ENCODE measurements at places on chromosomes 4 and X.

DNA sequence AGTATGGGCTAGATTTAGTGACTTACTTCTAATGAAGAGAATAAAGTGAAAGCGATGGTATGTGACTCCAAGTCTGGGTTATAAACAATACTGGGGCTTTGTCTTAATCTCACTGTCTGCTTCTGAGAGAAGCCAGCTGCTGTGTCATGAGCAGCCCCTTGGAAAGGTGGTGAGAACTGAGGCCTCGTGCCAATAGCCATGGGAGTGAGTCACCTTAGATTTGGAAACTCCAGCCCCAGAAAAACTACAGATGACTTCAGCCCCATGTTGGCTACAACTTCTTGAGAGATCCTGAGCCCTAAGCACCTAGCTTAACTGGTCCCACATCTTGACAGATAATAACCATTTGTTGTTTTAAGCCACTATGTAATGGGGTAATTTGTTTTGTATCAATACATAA is 77.6 kb downstream of the CWH43 start:
- no peak for DNase-seq

DNA sequence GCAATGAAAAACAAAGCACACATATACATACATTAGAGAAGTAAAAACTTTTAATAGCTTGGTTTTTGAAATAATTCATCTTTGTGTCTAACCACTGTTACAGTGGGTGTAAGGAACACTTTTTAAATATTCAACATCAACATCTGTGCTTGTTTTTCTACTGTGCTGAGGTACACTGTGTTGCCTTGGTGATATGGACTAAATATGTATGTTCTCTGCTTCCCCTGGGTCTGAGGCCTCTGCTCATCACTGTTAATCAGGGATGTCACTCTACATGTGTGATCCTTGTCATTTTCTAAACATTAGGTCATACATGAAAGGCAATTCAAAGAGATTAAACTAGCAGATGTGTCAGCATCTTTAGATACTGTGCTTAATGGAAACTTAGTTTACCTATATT is 10.9 kb downstream of the MCTS1 start:
- DNase-seq, result no peak

- DNase-seq, result no peak
Observed at GRCh38 chrX:123590842-123591486, 141.9 kb downstream of the THOC2 start.

- peak; percentile 28 for DNase-seq
Observed at GRCh38 chr4:143514497-143514896, 995 bp downstream of the SMARCA5 start.

GRCh38 chr4:88706574-88706973 is 8.9 kb upstream of the NAP1L5 start:
- no peak for DNase-seq

DNA sequence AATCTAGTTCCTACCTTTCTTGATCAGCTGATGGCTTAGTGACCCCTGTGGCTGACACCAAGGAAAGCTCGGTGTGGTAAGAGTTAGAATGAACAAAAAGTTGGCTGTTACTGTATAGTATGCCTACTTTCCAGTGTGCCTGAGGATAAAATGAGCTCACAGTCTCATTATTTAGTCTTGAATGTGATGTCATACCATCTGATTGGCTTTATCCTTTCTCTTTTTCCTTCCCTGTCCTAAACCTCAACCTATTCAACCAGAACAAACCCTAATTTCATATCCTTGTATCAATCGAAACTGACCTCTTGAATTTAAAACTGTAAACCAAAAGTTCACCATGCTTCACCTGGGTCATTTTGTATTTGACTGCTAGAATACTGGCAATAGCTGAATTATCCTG is 156.4 kb downstream of the PPARGC1A start:
- DNase-seq, result no peak

DNA sequence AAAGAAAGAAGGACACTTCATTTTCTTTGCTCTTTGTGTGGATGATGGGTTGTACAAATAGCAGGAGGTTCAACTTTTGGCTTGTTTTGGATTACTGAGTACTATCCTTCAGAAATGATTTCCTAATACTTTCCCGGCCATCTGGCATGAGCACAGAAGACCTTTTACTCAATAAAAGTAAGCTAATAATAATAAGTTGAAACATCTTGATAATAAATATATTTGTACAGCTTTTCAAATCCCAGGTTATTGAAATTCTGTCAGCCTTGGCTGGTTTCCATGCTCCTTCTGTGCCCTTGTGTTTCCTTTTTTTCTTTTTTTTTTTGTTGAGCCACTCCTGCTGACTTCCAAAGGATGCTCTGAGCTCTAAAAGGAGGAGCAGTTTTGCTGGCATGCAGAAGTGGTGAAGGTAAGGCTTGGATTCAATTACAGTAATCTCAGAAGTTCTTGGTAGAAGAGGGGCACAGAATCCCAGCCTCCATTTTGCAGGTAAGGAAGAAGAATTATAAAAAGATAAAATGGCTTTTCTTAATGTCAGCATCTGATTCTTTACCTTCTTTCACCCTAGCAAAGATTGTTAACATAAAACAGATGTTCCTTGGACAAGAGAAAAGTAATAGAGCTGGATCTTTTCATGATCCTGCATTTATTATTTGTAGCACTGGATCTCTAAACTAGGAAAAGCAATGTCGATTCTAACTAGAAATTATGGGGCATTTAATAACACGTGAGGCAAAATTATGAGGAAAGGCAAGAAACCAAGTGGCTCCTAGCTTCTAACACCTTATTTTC is 31.9 kb downstream of the REPS2 start:
- DNase-seq, result no peak

- DNase-seq, result no peak
Observed at GRCh38 chr4:88753658-88754571, 56.3 kb upstream of the NAP1L5 start.

GRCh38 chrX:68433981-68434299 is 645 bp upstream of the OPHN1 start:
- no peak for DNase-seq

DNA sequence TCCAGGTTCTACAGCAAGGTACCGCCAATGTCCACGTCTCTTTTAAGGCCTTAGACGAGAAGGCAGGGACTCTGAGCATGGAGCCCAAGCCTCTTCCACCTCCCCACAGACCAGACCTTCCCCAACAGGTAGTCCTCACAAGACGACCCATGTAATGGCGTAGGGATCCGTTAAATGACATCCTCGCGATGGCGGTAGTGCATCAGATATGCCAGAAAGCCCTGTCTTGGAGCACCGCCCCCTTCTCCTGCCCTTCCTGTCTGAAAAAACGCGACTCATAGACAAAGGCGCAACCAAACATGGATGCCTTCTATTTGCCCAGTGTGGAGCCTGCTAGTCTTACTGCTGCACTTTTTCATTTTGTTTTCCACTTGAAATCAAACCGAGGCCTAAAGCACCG is 185.4 kb downstream of the OR13H1 start:
- no peak for DNase-seq

DNA sequence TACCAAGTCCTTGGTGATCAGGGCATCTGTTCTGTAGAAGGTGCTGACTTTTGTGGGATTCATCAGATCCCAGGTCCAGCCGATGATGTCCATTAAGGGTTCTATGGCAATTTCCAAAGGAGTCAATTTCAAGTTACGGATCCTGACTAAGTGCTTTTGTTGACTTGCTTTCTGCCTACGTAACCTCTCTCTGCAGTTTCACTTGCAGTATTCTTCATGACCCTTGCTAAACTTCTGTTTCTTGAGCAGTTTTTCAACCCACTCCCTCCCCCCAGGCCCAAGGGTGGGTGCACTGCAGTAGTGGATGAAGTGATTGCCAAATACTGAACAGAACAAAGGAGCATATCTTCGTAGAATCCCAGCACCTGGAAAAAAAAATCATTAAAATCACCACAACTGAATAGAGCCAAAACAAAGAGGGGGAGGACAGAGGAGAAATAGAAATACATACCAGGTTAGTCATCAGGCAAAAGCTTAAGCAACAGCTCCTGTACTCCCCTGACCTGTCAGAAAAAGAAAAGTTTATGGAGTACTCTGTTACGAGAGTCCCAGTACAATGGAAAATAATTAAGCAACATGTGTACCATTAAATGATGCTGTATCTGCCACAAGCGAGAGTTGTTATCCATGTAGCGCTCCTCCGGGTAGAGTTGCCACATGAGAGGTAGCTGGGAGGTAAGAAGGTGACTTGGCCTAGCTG is 5.8 kb downstream of the CMC4 start:
- no peak for DNase-seq

DNA sequence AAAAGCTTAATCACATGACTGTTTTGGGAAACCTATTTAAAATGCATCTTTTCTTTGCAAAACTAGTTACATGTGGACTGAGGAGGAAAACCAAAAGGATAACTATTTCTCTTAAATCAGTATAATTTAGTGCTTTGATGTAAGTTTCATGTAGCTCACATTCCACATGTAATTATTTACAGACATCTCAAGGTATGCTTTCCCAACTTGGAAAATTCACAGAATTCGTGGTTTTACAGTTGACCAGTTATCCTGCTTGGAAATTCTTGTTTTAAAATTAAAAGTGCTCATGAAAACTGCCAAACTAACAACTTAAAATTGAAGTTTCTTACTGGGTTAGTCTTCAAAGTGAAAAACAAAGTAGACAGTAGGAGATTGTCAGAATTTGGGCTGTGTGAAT is 52.4 kb downstream of the EDNRA start:
- no peak for DNase-seq

DNA sequence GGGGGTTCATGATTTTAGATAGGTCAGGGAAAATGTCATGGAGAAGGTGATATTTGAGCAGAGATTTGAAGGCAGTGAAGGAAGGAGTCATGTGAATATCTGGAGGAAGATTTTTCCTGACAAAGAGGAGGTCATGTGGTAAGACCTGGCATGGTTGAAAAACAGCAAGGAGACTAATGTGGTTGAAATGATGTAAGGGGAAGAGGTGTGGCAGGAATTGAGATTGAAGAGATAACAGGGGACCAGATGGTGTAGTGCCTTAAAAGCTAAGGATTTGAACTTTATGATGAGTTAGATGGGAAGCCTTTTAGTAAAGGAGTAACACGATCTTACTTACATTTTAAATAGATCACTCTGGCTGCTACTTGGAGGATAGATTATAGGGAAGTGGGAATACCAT is 210.9 kb downstream of the RTL9 start:
- no peak for DNase-seq

- DNase-seq, result no peak
Observed at GRCh38 chr4:144647590-144647989, 1.6 kb downstream of the HHIP start.

GRCh38 chr4:56321251-56321650 is 66.0 kb downstream of the AASDH start:
- DNase-seq, result no peak

GRCh38 chr4:11623726-11624037 is 195.0 kb upstream of the HS3ST1 start:
- no peak for DNase-seq

- no peak for DNase-seq
Observed at GRCh38 chr4:168693750-168694490, 197.1 kb downstream of the PALLD start.

DNA sequence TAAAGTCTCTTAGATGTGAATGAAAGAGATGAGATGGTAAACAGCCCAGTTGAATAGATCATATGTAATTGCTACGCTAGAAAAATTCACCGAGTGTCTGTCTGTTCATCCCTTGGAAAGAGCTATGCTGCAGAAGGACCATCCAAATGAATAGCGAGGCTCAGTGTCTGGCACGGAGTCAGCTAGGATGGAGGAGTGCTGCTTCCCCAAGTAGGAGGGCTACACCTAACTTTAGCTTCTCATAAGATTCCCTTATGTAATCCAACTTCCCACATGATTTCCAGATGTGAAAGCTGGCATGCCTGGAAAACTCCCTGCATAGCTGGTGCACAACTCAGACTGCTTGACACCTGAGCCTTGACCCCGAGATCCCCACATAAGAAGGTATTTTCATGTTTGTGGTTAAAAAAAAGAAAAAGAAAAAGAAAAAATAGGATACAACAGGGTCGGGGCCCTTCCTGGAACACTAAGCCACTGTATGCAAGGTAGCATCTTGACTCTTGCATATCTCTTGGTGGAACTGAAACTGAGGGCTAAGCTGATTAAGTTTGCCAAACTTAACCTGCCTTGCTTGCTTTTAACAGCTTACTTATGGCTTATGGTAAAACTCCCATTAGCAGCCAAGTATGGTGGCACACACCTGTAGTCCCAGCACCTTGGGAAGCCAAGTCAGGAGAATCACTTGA is 82.3 kb downstream of the FREM3 start:
- DNase-seq, result no peak

- no peak for DNase-seq
Observed at GRCh38 chr4:5552451-5552850, 155.9 kb downstream of the EVC2 start.

All from OCI-LY7 (cell line).